Stimulated activated CD4-positive, alpha-beta T cell treated with anti-CD3 and anti-CD28 coated beads, TNF-alpha, amount 100 ng/mL, for 24 hours (primary cell): ENCODE measurements at places on chromosomes 12 and 14.

DNA sequence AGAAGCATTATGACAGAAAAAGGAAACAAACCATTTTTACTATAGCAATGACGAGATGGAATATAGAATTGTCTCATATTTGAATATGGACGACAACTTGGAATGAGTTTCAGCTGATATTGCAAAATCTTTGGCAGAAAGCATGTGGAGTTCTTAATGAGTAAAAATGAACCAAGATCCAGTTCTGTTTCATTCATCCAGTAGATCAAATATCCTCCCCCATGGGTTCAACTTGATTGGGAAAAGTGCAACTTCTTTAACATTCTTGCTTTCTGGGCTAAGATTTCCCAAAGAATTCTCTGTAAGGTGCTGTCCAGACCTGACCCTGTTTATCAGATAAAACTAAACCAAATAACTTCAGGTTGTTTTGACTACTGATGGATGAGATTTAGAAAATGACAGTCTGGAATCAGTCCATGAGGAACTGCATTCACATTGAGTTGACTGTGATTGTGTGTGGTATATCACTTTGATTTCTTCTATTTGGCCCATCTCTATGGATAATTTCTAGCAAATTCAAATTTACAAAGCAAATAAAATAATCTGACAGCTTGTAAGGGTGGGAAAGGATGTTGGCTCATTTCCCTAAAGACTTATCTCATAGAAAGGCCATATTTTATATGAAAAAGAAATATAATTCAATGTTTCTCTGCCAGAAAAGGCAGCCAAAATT is 267.4 kb downstream of the ADAMTS20 start:
- no peak for DNase-seq

DNA sequence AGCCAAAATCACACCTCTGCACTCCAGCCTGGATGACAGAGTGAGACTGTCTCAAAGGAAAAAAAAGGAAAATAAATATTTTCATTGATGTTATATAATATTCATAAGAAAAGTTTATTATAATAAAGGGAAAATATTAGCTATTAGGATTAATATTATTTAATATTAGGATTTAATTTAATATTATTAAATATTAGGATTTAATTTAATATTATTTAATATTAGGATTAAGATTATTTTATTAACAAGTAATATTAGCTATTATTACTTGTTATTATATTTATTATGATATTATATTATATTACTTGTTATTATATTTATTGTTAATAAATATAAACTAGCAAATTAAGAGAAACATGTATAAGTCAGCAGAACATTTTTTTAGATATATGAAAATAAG is 518.1 kb downstream of the FSCB start:
- no peak for DNase-seq

- DNase-seq, result no peak
Observed at GRCh38 chr12:48441069-48441468, 31.3 kb upstream of the ANP32D start.

DNA sequence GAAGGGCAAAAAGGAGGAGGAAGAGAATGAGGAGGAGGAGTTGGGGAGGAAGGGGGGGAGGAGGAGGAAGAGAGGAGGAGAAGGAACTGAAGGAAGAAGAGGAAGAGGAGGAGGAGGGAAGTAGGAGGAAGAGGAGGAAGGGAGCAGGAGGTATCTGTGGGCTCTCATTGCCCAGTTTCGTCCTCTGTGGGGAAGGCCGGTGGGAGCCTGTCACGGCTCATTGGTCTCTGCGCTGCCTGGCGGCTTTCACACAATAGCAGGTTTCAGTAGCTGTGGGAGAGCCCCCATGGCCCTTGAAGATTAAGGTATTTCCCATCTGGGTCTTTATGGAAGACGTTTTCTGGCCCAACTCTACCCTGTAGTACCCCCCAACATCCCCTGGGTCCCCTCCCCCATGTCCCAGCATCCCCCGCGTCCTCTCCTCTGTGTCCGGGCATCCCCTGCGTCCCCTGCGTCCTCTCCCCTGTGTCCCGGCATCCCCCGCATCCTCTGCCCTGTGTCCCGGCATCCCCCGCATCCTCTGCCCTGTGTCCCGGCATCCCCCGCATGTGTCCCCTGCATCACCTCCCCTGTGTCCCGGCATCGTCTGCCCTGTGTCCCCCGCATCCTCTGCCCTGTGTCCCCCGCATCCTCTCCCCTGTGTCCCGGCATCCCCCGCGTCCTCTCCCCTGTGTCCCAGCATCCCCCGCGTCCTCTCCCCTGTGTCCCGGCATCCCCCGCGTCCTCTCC is 278.2 kb upstream of the SFSWAP start:
- DNase-seq, result no peak

GRCh38 chr14:37411079-37411735 is 183.8 kb downstream of the FOXA1 start:
- no peak for DNase-seq

GRCh38 chr12:64478661-64479060 is 26.7 kb downstream of the TBK1 start:
- DNase-seq, result no peak

DNA sequence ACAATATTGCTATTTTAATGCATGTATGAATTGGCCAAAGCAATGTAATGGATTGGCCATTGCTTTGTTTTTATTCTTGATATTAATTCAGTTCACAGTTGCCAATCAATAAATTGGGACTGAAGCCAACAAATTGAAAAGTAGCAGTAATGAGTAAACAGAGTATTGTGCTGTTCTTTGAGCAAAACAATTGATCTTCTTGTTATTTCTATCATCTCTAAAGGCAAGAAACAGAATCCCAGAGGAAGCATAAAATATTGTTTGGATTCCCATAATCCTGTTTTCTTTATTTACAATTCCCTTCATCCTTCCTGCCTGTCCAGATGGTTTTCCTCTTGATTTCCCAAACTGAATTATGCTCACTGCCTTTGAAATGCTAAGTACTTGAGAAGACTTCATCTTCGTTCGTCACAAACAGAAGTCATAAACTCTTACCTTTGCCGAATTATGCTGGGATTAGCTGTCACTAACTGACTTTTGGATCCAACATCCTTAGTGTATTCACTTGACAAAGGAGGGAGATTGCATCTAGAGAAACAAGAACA is 85.9 kb downstream of the ST8SIA1 start:
- DNase-seq, result no peak

- no peak for DNase-seq
Observed at GRCh38 chr12:80988986-80989385, 51.3 kb upstream of the LIN7A start.

DNA sequence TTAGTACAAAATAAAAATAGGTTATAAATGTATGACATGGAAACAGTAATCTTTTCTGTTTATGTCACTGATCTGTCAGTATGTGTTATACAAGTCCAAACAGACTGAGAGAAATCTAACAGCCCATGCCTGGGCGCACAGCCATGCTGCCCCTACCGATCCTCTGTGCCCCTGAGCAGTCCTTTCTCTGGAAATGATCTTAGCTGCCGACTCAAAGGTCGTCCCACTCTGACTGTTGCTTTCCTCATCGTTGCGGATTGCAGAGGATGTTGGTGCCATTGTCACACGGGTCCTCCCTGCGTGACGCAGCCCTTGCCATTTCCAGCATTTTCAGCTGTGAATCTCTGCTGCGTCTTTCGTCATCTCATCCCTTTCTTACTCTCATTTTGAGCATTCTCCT is 82.9 kb upstream of the DYNC1H1 start:
- no peak for DNase-seq

DNA sequence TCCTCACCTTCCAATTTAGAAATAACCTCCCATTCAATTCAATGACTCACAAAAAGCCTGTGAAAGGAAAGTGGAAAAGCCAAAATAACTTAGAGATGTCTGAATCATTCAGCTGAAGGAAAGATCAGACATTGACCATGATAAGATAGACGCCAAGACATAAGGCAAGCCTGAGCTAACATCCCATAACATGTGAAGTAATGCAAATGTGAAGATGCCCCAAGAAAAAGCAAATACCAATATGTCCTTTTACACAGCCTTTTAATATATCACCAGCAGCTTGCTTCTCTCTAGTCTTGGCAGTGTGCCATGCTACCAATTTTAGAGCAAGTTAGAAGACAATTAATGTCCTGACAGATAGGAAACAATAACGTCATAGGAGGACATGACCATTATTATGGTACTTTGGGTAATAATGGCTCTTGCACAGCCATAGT is 2.4 kb upstream of the NUMB start:
- no peak for DNase-seq

- no peak for DNase-seq
Observed at GRCh38 chr12:113241191-113242025, 20.1 kb downstream of the TPCN1 start.

DNA sequence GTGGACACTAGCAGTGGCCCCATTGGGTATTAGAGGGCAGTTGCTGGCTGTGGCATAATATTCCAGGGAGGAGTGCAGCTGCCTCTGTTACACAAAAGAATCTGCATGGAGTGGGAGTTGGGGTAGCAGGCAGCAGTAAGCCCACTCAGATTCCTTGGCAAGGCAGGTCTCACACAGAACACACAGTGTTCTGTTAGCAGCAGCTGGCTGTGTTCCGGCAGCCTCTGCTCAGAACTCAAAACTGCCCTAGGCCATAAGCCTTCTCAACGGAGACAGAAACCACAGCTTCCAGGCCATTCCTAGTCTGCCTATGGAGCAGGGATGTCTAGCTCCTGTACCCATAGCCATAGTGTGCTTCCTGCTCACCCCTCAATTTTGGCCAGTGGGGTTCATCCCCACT is 1085.4 kb downstream of the SLC6A15 start:
- DNase-seq, result no peak
